ENCODE measurements at places on chromosomes 5 and 9.

DNA sequence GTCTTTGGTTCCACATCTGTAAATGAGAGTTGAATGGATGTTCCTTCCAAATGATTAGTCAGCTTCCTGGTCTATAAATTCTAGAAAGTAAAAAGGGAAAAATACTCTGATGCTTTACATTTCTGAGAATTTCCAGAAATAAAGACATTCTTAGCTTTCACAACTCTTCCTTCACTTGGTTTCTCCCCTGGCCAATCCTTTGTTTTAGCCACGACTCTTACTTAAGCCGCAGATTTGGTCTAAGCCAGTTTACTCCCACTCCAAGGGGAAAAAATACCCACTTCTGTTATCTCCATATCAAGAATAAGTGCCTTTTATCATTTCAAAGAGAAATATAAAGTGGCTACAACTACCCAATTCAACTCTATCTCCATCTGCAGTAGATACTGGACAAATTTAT, 29.7 kb downstream of the PWWP2A start:
- no peak for DNase-seq

DNA sequence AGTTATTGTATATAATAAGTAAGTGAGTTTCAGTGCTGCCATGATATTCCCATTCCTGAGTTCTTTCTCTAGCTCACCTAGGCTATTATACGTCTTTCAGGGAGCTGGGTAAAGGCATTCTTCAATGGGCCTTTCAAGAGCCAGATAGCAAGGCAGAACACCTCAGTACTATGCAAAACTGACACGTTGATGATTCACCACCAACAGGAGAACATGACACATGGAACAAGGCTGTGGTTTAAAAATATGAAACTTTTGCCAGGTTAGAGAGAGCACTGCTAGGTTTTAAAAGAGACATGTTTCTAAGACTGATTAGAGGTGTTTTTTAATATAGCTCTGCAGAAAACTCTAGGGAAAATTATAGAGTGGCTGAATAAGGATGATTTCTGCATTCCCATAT, 95.9 kb downstream of the UGCG start:
- DNase-seq: no peak

GRCh38 chr5:176481711-176482110, 33.5 kb downstream of the FAF2 start:
- DNase-seq: no peak

GRCh38 chr5:153517241-153517611, 26.8 kb downstream of the GRIA1 start:
- peak; percentile 64 for DNase-seq

DNA sequence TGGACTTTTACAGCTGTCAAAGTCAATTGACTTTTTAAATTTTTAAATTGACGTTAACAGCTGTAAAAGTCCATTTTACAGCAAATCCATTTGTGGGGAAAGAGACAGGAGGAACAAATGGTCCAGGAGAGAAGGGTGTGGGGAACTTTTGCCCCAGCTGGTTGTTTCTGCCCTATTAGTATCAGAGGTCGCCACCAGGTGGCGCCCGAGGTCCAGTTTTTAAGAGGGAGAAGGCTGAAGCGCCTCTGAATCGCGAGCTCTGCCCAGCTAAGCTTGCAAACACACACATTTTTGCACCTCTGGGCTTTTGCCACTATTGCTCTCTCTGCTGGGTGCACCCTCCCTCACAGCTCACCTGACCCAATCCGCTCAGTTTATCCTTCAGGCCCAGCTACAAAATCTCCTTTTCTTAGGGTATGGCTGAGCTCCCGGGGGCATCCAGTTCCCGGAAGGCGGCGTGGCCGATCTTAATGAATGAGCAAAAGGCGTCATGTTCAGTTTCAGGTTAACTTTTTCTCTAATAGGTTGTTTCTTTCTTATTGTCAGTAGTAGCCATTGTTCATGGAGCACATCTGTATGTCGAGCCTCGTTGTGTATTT, 6.3 kb upstream of the TTLL11 start:
- peak; percentile 81 for DNase-seq

DNA sequence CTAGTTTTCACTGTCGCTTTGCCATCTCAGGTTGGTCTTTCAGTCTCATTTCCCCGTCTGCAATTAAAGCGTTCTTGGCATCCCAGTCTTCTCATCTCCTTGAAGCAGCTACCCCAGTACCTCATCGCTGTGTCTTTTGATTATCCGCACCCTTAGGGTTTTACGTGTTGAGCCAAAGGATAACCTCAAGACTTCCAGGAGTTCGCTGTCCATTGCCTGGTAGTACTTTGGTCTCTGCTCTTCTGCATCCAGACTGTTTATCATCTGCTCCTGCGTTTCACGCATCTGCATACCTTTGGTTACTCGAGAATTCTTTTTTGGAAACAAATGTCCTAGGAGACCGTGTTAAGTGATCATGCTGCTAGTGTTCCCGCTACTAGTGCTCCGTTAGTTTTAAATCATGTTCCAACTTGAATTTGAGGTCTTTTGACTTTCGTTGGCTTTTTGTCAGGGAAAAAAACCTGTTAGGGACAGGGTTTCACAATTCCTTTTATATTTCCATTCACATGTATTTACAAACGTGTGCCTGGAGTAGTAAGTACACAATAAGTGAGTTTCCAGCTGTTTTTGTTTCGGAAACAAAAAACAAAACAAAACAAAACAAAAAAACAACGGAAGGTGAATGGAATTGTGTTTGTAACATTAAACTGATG, 888 bp downstream of the RABGAP1 start:
- no peak for DNase-seq

Data from common myeloid progenitor, CD34-positive (primary cell).